ENCODE measurements at places on chromosomes 12 and 14.
A peak's percentile ranks its signal among the peaks of the same experiment; 100 is the strongest.

GRCh38 chr12:111256629-111257434, 112.1 kb downstream of the PHETA1 start:
- DNase-seq = no peak

DNA sequence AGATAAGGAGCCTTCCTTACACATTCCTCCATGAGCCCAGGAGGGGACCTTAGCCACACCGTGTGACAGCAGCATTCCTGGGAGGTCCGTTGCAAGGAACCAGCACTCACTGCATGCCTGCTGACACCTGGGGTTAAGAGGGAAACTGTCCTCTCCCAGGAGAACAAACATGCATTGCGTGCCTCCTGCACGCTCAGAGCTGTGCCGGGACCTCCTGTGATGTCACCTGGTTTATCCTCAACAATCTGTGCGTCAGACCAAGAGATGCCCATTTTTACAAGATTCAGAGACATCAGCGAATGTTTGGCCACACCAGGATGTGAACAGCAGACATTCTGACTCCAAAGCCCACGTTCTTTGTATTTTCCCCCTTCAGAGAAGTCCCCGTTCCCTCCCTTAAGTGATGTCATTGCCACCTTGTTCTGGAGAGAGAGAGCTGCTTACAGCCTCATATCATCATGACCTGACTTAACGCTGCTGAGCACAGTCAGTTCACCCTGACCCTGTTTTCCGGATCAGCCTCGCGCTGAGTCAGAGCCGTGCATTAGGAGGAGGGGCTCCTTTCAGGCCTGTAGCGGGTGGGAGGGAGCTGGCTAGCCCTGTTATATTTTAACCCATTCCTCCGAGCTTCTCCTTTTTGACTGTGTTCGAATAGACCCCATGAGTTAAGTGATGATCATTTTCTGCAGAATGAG, 36.2 kb downstream of the TMEM120B start:
- DNase-seq = no peak

- DNase-seq = no peak
These were observed 49.1 kb downstream of the CCER1 start for GRCh38 chr12:90905691-90906370.

DNA sequence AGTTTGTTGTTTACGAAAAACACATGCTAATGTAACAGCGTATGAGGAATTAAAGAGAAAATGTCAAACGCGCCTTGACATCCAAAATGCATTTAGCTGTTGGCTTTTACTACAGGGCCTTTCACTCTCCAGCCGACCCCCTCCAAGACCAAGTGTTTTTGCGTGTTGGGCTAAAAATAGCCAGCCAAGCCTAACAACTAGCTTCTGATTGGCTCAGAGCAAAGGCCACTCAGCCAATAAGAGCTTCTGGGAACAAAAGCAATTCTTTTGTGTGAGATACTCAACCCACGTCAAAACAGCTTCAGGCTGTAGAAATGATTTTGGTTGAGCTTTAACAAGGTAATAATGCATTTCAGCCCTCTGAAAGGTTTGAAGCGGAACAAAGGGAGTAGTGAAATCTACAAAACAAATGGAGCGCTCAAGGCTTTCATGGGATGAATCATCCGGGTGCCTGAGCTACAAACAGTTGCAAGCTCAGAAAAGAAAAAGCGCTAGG, 198.7 kb upstream of the DCN start:
- DNase-seq = no peak

- no peak for DNase-seq
These were observed 895.8 kb downstream of the RPS29 start for GRCh38 chr14:48690349-48690748.

- DNase-seq = no peak
These were observed 7.2 kb downstream of the NAB2 start for GRCh38 chr12:57096099-57096572.

- DNase-seq = no peak
These were observed 16.0 kb downstream of the C14orf132 start for GRCh38 chr14:96055065-96055752.

GRCh38 chr12:88590851-88591250, 10.6 kb upstream of the KITLG start:
- DNase-seq = no peak

DNA sequence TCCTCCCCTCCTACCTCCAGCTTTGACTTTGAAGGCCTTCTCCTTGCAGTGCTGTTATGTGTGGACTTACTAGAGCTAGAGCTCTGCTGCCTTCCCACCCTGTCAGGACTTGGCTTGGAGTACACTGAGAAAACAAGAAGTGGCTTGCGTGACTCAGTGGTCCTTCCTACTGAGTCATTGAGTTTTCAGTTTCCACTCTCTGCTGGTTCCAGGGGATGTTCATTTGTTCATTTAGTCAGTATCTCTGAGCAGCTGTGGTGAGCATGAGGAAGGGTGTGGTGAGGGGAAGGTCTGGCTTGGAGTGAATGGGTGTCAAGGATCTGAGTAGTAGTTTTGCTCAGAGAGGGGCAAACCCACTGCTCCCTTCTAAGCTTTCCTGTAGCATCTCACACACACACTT, 17.2 kb upstream of the ELK3 start:
- DNase-seq = peak; percentile 73

- DNase-seq = peak; percentile 5
These were observed 68.6 kb upstream of the MAX start for GRCh38 chr14:65170768-65171507.

DNA sequence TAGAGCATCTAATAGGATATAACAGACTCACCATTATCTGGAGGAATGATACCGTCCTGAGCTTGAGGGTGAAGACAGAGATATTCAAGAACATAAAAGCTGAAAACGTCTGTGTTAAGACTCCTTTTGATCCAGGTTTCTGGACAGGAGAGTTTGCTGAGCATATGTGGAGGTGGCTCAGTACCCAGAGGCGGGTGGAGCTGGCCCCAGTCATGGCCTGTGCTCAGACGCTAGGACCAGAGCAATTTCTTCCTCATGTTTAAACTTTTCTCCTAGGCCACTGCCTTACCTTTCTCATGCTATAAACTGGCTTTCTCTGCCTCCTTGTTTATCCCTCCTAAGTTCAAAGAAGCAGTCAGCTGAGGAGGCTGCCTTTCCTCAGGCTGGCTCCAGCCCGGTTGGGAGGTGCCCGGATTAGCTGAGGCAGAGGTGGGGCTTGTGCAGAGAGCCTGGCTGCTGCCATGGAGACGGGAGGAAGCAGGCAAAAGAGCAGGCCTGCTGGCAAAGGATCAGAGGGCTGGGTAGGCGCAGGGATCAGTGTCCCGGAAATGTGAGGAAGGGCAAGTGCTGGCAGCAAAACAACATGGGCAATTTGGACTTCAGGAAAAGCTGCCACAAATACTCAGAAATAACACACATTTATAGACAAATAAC, 13.7 kb downstream of the COA8 start:
- no peak for DNase-seq

DNA sequence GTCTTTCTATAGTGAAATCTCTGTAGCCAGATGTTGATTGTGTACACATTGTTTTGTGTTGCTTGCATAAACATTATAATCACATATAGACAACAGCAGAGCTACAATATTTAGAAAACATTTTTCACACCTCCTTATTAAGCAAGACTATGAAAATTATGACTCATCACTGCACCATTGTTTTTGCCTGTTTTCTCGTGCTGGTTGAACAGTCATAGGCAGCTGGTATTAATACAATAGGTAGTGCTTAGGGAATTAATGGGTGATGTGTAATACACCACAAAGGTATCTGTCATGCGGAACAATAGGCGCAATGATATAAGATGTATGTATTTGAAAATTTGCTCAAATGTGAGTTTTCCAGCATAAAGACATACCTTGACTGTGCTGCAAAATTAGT, 449.3 kb downstream of the FOXG1 start:
- DNase-seq = no peak

DNA sequence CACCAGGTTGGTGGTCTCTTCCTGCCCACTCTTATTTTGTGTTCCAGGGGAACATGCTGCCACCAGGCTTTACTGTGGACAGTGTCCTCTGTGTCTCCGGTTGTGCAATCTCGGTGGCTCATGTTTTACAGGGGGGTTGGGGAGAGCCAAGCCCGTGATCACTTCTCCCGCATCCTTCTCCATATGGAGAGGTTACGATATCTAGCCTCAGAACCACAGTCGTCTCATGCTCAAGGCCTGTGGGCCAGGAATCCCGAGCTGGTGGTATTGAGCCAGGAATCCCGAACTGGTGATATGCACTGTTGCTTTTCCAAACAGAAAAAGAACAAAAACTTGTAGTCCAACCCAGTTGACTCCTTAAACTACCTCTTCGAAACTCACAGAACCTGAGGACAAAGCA, 37.0 kb upstream of the INF2 start:
- DNase-seq = no peak

GRCh38 chr12:42270596-42270995, 32.5 kb upstream of the YAF2 start:
- no peak for DNase-seq

GRCh38 chr14:58078068-58078467, 73.9 kb downstream of the ARMH4 start:
- DNase-seq = no peak

DNA sequence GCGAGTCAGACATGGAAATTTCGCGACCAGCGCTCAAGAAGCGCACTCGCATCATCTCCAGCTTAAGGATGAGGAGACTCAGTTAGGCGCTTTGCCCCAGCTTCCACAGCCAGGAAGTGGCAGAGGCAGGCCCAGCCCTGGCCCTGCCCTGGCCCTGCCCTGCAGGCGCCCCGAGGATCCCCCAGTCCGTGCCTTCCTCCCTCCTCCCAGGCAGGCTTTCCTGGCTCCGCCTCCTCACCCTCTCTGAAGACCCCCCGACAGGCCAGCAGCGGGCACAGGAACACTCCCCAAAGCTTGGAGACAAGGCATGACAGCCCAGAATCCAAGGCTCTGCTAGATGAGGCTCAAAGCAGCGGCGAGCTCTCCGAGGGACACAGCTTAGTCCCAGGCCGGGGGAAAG, 25.1 kb downstream of the UBR7 start:
- no peak for DNase-seq

- no peak for DNase-seq
These were observed 17.4 kb downstream of the MVK start for GRCh38 chr12:109591041-109591440.

DNA sequence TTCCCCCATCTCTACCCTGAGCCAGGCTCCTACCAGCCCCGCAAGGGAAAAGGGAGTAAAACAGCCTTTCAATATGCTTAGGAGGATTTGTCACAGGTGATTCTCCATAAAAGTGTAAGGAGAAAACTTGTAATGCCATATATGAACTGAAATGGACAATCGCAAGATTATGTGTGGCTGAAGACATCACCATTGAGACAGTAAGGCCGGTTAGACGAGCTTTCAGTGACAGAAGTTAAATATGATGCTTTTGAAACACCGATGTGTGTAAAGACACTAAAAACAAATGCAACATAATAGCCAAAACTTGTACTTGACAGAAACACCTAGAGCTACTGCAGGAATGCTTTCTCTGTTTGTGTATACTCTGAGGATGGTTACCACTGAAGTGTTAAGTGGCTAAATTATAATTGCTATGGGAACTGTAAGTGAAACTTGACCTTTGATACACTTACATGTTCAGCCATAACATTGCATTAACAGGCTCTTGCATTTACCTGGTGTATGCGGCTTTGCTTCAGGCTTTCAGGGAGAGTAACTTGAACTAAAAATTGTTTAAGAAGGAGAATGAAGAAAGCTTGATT, 42.3 kb downstream of the FAR2 start:
- no peak for DNase-seq

DNA sequence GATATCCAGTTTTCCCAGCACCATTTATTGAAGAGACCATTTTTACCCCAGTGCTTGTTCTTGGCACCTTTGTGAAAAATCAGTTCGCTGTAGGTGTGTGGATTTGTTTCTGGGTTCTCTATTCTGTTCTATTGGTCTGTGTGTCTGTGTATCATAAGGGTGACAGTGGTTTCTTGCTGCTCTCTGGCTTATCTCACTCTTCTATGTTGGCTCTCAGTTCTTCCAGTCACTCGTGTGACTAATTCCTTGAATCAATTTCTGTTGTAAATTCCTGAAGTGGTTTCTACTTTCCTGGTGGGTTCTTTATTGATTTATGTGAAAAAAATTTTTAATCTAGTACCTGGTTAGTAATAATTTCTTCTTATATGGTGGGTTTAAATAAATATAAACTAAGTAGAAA, 58.3 kb downstream of the OTOGL start:
- no peak for DNase-seq

GRCh38 chr12:12482150-12482761, 80.4 kb downstream of the DUSP16 start:
- DNase-seq = no peak

DNA sequence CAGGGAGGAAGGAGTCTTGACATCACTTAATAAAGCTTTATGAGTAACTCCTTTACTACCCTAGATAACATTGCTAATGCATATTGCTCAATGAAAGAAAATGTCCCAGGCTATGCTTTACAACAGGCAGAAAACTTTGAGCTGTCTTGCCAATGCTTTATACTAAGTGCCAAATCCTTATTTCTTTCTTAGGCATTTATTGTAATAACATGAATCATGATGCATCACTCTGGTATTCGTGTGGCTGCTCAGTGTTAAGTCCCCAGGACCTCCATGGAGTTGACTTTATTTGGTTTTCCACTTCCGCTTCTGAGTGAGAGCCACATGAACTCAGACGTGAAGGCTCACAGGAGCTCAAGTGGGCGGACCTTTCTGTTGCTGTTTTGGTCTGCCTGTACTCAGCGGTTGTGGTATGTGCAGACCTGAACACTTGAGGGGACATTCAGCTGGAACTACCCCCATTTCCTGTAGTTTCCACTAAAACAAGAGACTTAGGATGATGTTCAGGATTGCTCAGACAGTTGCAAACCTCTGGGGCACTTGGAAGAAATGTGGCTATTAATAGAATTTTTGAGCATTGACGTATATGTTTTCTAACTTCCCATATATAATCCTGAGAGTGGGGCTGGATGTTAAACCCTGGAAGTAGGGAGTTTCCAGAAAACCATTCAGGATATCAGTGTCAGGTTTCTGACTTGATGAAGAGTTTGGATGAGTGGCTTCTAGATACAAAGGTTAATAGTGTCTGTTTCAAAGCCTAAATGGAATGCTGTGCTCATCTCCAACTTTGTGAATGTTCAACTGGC, 258.6 kb downstream of the MSRB3 start:
- DNase-seq = no peak

DNA sequence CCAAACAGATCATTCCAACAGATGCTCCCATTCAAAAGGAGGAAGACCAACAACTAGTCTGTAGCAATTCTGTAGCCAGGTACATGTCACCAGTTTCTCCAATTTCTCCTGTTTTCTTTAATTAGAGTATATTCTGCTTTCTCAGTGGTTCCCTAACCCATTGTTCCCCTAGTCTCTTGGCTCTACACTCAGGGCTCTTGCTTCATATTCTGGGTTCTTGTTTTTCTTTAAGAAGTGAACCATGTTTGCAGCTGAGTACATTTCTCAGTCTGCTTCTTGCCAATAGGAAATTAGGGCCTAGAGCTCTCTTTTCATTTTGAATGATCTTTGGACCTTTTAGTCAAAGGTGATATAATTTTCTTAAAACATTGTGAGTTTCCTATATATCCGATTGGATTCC, 29.4 kb upstream of the STXBP6 start:
- DNase-seq = no peak

GRCh38 chr14:77264466-77265186, 6.4 kb downstream of the NGB start:
- no peak for DNase-seq

All from stimulated activated CD4-positive, alpha-beta T cell treated with anti-CD3 and anti-CD28 coated beads, Interleukin-1b, Interleukin-23, amount 100 ng/mL, for 24 hours (primary cell).